ENCODE measurements at places on chromosomes 5 and 9. TPM values are rescaled to one million over a fixed set of nuclear protein-coding genes. Genes with fewer than 3 reads are reported as not detected.

The EDIL3 gene
- total RNA-seq, result 406 TPM

The SLC1A3 gene
- total RNA-seq, result 76.9 TPM

The NFIL3 gene
- 28.3 TPM for total RNA-seq

The KIF20A gene
- 7.2 TPM for total RNA-seq

The GRM6 gene
- not detected for total RNA-seq

The SLC36A3 gene
- not detected for total RNA-seq

The SUSD3 gene
- total RNA-seq, result 0.36 TPM

The NMUR2 gene
- not detected for total RNA-seq

The PDLIM4 gene
- total RNA-seq, result 47.7 TPM

The GCNT4 gene
- total RNA-seq, result 2.7 TPM

The LMNB1 gene
- total RNA-seq, result 7.7 TPM

The CKMT2 gene
- total RNA-seq, result 1.4 TPM

DNA sequence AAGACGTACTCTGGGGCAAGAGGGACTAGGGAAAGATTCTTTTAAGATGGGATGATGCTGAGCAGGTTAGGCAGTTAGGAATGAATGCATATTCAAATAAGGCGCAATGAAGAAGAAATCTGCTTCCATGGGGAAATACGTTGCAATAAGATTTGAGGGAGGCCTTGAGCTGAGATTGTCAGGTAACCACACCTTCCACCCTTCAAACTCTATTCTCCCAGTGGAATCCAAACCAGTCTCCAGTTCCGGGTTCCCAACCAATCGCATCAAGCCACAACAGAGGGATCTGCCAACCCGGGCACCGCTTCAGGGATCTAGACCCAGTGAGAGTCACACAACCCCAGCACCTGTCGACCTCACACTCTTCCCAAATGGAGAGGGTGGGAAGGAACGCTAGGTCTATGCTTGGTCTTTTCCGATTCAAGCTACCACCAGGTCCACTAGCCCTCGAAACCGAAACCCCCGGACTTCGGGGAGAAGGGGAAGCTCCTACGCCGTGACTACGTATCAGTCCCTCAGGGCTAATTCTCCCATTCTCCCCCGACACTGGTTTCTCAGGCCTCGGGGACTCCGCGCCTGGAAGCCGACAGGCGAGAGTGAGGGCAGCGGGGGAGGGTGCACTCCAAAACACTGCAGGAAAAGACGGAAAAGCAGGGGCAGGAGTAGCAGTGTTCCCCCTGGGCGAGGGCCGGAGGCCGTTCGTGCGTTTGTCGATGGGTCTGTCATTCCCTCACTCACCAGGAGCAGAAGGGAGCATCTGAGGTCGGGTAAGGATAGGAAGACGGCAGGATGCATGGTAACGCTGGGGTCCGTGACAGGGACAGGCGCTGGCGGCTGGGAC, 534 bp downstream of the ERP44 start:
- DNase-seq, result peak; percentile 60
- peak overlapping the region; percentile 83 for H3K4me3 ChIP-seq
- H3K4me1 ChIP-seq, result peaks cover 12% of the 10 kb centered on the region
- H3K36me3 ChIP-seq, result peaks cover 9% of the 10 kb centered on the region
- peak overlapping the region; percentile 82 for H3K27ac ChIP-seq
- no peaks in the 10 kb centered on the region for H3K27me3 ChIP-seq

DNA sequence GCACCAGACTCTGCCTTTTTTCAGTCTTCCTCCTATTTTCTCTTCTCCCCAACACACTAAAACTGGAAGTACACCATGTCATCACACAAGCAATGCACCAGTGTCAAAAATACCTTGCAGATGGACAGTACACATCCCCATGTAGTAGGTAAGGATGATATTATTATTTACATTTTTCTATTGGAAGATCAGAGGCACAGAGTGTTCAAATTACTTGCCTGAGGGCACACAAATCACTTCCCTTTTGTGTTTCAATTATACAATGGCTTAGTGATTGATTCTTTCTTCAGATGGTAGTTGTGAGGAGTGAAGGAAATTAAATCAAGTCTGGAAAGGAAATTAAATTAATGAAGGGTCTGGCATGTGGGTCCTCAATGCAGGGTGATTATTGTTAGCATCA, 39.6 kb downstream of the CTSL start:
- H3K27me3 ChIP-seq, result peaks cover 16% of the 10 kb centered on the region
- H3K36me3 ChIP-seq, result no peaks in the 10 kb centered on the region
- H3K4me1 ChIP-seq, result no peaks in the 10 kb centered on the region
- H3K4me3 ChIP-seq, result no peak overlapping the region
- no peak overlapping the region for H3K27ac ChIP-seq

DNA sequence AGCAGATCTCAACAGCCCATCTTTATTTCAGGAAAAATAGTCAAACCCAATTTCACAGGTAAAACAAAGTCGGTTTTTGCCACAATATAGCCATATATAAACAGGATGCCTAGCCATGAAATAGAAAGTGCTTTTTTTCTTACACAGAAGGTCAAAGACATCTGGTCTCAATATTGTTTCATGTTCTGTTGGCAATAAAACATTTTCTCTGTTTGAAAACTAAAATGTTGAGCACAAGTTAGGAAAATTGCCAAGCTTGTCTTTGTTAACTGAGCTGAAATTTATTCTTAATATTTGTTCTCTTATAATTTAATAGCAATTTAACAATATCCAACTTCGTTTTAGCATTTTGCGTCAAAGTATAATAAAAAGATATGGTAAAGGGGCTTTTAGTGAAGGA, 673.4 kb downstream of the DTWD2 start:
- H3K27ac ChIP-seq, result no peak overlapping the region
- H3K27me3 ChIP-seq, result no peaks in the 10 kb centered on the region
- no peaks in the 10 kb centered on the region for H3K4me1 ChIP-seq
- H3K4me3 ChIP-seq, result no peak overlapping the region

DNA sequence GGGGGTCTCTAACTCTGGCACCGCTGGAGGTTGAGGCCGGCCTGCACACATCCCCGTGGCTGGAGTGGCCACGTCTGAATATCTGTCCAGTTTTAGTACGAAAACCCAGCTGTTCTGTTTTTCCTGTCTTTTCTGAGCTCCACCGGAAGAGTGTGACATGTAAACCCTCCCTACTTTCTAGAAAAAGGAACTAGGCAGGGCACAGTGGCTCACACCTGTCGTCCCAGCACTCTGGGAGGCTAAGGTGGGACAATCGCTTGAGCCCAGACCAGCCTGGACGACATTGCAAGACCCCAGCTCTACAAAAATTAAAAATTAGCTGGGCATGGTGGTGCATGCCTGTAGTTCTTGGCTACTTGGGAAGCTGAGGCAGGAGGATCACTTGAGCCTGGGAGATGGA, 8.2 kb upstream of the PHYKPL start:
- no peaks in the 10 kb centered on the region for H3K27me3 ChIP-seq
- no peak for DNase-seq
- no peaks in the 10 kb centered on the region for H3K36me3 ChIP-seq
- no peak overlapping the region for H3K4me3 ChIP-seq
- no peak overlapping the region for H3K27ac ChIP-seq

DNA sequence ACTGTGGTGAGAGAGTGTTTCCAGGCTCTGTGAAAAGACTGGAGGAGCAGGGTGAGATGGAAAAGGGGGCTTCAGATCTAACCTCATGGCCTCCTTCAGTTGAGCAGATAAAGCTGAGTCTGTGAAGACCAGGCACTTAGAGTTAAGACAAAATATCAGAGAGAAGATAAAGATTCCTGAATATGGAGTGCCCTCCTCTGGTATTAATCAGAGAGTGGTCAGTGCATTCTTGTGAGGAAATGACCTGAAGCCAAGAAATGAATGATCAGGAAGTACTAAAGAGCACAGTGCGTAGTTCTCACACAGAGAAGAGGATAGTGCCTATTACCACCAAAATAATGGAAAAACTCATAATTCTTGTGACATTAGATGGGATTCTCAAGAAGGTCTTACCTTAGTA, 1417.0 kb upstream of the ACO1 start:
- DNase-seq, result no peak
- no peaks in the 10 kb centered on the region for H3K27me3 ChIP-seq
- H3K4me3 ChIP-seq, result no peak overlapping the region
- H3K27ac ChIP-seq, result no peak overlapping the region

DNA sequence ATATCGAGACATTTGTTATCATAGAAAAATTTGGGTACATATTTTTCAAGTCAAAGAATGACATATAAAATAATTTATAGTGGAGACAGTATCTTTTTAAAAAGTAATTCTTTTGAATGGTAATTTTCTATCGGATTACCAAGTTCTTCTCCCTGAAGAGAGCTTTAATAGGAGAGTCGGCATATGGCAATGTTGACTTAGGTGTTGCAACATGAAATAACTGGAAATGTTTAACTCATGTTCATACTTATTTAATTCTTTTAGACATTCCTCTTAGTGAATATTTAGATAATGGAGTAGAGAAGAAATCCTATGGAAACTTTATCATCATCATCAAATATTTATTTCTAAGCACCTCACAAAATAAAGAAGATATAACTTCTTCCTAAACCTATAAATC, 118.2 kb upstream of the CTNND2 start:
- H3K4me3 ChIP-seq, result no peak overlapping the region
- H3K36me3 ChIP-seq, result no peaks in the 10 kb centered on the region
- H3K27ac ChIP-seq, result no peak overlapping the region
- no peak for DNase-seq
- H3K4me1 ChIP-seq, result no peaks in the 10 kb centered on the region
- no peaks in the 10 kb centered on the region for H3K27me3 ChIP-seq

DNA sequence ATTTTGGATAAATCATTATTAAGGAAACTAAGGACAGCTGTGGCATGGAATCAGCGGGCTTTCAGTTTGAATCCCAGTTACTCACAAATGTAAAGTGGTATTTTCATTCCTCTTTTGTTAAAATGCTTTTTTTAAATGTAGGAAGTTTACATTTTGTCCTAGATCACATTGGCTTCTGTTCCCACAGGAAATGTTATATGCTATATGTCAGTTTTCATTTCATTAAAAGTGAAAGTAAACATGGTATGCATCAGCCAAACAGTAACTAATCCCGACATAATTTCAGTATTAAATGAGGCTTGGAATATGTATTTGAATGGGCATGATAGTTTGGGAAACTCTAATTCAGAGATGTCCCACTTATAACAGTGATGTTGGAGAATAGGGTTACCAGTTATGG, 18.6 kb upstream of the SMIM15 start:
- H3K27me3 ChIP-seq, result no peaks in the 10 kb centered on the region
- H3K27ac ChIP-seq, result no peak overlapping the region
- H3K4me1 ChIP-seq, result no peaks in the 10 kb centered on the region
- no peak for DNase-seq
- peak overlapping the region; percentile 52 for H3K4me3 ChIP-seq

DNA sequence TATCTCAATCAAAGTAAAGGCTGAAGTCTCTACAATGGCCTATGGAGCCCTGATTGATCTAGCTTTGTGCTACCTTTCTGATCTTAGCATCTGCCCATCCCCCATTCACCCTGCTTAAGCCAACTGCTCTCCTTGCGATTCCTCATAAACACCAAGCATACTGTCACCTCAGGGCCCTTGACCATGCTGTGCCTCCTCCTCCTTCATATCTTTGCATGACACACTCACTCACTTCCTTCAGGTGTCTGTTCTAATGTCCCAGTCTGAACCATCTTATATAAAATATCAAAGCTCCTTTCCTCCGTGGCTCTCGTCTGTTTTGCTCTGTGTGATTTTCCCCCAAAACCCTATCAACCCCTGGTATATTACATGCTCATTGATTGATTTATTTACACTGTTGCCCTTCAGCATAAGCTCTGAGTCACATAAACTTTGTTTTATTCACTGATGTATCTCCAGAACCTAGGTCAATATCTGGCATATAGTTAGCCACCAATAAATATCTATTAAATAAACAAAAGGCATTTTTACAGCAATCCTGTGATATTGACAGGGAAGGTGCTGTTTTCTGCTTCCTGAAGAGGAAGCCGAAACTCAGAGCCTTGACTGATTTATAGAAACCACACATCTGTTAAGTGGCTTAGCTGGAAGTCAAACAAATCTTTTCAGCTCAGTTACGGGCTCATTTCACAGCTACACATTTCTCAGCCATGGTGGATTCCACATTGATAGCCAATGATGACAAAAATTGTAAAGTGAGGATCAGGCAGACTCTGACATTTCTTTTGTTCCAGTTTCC, 103.6 kb downstream of the BOD1 start:
- H3K36me3 ChIP-seq, result no peaks in the 10 kb centered on the region
- peak overlapping the region; percentile 74 for H3K27ac ChIP-seq
- no peaks in the 10 kb centered on the region for H3K27me3 ChIP-seq

DNA sequence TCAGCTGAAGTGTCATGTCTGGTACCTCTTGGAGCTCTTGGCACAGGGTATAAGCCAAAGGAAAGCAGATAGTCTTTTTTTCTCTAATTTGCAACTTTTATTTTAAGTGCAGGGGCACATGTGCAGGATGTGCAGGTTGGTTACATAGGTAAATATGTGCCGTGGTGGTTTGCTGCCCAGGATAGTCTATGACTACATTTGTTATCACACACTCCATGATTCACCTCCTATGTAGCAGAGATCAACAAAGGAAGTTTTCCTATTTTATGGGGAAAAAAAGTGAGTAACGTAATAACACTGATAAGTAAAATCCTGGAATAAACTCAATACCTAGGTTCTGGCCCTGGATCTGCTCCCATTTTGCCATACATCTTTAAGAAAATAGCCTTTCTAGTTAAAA, 234.6 kb downstream of the CAAP1 start:
- no peaks in the 10 kb centered on the region for H3K36me3 ChIP-seq
- no peaks in the 10 kb centered on the region for H3K4me1 ChIP-seq
- no peak overlapping the region for H3K4me3 ChIP-seq
- no peak overlapping the region for H3K27ac ChIP-seq
- no peaks in the 10 kb centered on the region for H3K27me3 ChIP-seq
- DNase-seq, result no peak

DNA sequence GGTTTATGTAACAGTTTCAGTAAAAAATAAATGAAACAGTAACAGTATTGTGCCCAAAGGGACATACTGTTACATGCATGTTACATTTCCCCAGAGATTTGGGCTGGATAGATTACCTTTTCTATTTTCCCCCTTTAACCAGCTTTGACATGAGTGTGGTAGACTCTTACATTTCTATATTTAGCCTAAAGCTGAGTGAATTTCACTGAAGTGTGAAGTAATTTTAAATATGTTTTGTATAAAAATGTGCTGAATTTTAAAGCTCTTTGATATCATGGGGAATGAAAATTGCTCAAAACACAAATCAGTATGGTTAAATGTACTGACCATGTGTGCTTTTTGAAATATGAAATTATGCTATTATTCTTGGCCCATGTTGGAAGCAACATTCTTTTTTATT, 122.3 kb upstream of the CDH10 start:
- no peak for DNase-seq
- no peaks in the 10 kb centered on the region for H3K4me1 ChIP-seq
- H3K4me3 ChIP-seq, result no peak overlapping the region
- no peaks in the 10 kb centered on the region for H3K36me3 ChIP-seq
- no peak overlapping the region for H3K27ac ChIP-seq

- no peak overlapping the region for H3K27ac ChIP-seq
- H3K27me3 ChIP-seq, result no peaks in the 10 kb centered on the region
- no peak for DNase-seq
- no peak overlapping the region for H3K4me3 ChIP-seq
Measured at GRCh38 chr5:138969323-138970002, 94.3 kb upstream of the LRRTM2 start.

GRCh38 chr5:31417512-31417911, 114.4 kb downstream of the DROSHA start:
- DNase-seq, result no peak
- peaks cover 35% of the 10 kb centered on the region for H3K36me3 ChIP-seq
- peaks cover 24% of the 10 kb centered on the region for H3K4me1 ChIP-seq
- no peaks in the 10 kb centered on the region for H3K27me3 ChIP-seq
- no peak overlapping the region for H3K4me3 ChIP-seq
